Lung (tissue), 17 donors: ENCODE measurements at places on chromosomes 12 and 14. TPM values are rescaled to one million over a fixed set of nuclear protein-coding genes. Genes with fewer than 3 reads are reported as not detected.
A peak's percentile ranks its signal among the peaks of the same experiment; 100 is the strongest.

Gene EFS
- 7.3 TPM for polyA plus RNA-seq

Gene GIT2
- polyA plus RNA-seq, result 24.7 TPM

Gene EMP1
- 243 TPM for polyA plus RNA-seq

Gene ADCY4
- polyA plus RNA-seq, result 42.8 TPM

Gene PHETA1
- polyA plus RNA-seq, result 14.3 TPM

Gene FOXN4
- 0.06 TPM for polyA plus RNA-seq

Gene HOTAIR
- polyA plus RNA-seq, result not detected

Gene PLEKHG3
- polyA plus RNA-seq, result 12.8 TPM

Gene ITPK1
- 46.1 TPM for polyA plus RNA-seq

Gene GPR84
- polyA plus RNA-seq, result 0.73 TPM

Gene ABHD12B
- polyA plus RNA-seq, result 1.0 TPM

Gene CACNA1C
- 3.2 TPM for polyA plus RNA-seq

Gene KRT75
- polyA plus RNA-seq, result not detected

Gene TAS2R9
- polyA plus RNA-seq, result not detected

Gene HOXC4
- 0.18 TPM for polyA plus RNA-seq

Gene DEGS2
- 6.2 TPM for polyA plus RNA-seq

Gene LRTM2
- polyA plus RNA-seq, result 0.06 TPM

Gene AMHR2
- polyA plus RNA-seq, result 0.02 TPM

Gene CRIP1
- polyA plus RNA-seq, result 465 TPM

Gene PRKD1
- 5.2 TPM for polyA plus RNA-seq

DNA sequence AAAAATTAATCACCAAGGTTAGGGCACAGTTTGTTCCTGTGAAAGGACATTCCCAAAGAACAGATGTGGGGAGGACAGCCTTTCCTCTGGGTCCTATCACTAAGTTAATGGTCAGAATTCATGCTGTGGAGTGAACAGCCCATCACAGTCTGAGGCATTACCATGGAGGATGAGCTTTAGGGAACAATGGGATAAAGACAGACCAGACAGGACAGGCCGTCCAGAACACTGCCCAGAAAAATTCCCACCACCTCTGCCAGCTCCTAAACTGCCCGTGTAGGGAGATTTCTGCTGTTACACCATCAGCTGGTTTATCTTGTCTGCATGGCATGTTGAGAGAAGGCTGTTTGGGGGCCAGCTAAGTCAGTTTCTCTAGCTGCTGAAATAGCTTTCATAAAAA is 49.6 kb upstream of the IFNG-AS1 start:
- DNase-seq, result no peak

- no peak for DNase-seq
Observed at GRCh38 chr12:112153893-112154219, 28.5 kb downstream of the TRAFD1 start.

- DNase-seq, result peak; percentile 89
Observed at GRCh38 chr12:93571365-93571924, 1.0 kb upstream of the SOCS2 start.

GRCh38 chr12:26940516-26941214 is 2.4 kb downstream of the FGFR1OP2 start:
- no peak for DNase-seq

- no peak for DNase-seq
Observed at GRCh38 chr14:101862177-101862576, 100.7 kb downstream of the PPP2R5C start.

DNA sequence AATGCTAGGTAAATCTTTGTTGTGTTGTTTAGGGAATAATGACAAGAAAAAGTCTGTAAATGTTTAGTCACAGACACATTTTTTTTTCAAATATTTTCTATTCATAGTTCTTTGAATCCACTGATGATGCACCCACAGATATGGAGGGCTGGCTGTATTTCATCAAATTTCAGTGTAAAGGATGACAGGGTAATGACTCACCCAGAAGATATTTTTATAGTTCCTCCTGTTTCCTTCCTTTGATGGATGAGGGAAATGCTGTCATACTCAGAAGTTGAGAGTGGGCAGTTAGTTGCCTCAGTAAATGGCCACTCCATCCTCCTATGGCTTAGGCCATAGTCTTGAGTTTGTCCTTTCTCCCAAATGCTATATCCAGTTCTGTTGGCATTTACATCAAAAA is 76.9 kb upstream of the REP15 start:
- no peak for DNase-seq

GRCh38 chr14:51180577-51180976 is 59.5 kb upstream of the TMX1 start:
- no peak for DNase-seq

DNA sequence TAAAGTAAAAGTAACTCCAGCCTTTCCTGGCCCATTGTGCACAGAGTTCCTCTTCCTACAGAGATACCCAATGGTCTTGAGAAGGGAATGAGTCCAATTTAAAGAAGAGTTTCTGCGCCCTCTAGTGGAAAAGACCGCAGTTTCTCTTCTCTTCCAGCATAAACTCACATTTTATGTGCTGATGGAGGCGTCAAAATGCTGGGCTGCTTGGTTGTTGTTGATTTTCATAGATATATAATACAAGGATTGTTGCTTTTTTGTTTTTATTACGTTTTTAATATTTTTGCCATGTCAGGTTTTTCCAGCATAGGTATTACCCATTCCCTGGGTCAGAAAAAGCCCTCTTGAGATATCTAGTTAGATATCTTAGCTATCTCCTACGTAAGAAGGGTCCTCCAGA is 356.9 kb upstream of the STXBP6 start:
- DNase-seq, result peak; percentile 20

GRCh38 chr14:23562822-23563472 is 4.6 kb downstream of the AP1G2 start:
- DNase-seq, result peak; percentile 49

DNA sequence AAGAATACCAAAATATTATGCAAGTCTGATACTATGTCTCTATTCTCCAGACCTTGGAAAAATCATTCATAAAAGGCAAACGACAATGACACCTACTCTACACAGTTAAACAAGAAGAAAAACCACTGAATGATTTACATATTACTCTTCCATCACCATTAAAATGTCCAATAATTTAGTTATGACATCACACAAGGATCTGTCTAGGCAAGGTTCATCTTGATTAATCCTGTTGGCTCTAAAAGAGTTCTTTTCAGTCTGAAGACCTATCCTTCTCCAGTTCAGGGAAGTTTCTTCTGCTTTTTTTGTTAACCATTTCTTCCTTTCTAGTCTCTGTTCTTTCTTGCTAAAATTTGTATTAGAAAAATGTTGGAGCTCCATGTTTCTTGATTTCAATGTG is 64.0 kb downstream of the OSBPL8 start:
- DNase-seq, result no peak

- DNase-seq, result no peak
Observed at GRCh38 chr12:83408851-83409250, 722.1 kb downstream of the TMTC2 start.

- DNase-seq, result peak; percentile 51
Observed at GRCh38 chr12:130632642-130633041, 83.5 kb downstream of the RIMBP2 start.

DNA sequence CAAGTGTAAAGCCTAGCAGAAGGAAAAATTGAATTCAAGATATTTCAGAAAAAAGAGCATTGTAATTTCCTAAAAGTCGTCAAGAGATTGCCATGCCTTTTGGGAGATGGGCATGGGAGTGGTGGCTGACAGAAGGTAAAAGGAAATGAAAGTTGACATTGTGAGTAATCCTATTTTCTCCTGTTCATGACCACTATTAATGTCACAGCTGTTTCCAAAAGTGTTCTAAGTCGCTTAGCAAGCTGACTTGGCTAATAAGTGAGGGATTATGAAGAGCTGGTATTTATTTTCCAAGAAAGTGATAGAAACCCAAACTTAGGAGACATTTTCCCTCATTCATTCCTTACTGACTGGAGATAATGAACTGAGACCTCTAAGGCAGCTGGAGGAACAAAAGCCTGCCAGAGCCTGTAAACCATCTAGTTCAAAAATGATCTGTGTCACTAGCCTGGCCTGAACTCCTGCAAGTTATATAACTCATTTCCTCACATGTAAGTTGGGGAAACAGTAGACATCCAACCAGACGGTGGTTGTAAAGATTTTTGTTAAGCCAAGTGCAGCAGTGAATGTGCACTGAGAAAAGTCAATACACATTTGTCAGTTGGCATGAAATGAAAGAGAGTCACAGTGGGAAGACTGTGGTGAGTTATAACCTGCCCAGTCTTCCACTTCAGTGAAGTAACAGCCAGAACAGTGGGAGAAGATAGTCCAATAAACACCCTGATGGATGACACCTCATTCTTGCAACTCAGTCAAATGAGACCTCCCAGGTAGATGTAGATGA is 75.8 kb downstream of the DIO2 start:
- DNase-seq, result no peak

- DNase-seq, result no peak
Observed at GRCh38 chr14:77805706-77806105, 5.8 kb downstream of the ADCK1 start.

DNA sequence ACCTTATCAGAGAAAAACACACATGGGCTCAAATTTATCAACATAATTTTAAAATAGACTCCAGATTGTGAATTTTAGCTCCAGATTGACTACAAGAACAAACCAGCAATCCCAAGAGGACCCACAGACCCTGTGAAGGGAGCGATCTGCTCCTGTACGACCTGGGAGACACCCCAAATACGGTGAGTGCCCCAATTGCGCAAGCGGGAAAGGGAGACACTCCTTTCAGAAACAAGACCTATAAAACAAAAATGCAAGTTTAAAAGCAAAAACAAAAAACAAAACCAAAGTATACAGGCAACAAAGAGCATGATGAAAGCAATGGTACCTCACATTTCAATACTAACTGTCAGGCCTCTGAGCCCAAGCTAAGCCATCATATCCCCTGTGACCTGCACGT is 32.1 kb downstream of the DNAI7 start:
- no peak for DNase-seq

DNA sequence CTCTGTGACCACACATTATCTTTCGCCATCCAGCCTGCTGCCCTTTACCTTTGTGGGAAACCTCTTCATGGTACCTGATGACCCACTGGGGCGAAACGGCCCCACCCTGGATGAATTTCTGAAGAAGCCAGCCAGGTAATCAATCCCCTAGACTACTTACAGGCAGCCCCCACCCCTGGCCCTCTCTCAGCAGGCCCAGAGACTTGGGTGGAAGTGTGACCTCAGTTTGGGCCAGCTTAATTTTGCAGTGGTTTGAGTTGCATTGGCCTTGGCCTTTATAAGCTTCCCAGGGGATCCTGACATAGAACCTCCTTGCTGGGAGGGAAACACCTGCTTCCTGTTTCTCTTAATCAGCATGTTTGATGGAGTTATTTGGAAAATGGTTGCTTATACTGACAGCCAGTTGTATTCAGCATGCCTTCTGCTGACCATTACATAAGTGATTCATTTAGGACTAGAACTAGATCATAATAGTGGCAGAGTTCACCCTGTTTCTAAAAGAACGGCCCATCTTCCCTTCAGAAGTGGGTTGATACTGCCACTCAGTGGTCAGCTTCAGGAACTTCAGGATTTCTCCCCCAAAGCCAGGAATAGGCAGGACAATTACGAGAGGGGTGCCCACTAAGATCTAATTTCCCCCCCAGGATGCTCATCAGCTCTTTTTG is 6.1 kb downstream of the SDR39U1 start:
- peak; percentile 84 for DNase-seq

DNA sequence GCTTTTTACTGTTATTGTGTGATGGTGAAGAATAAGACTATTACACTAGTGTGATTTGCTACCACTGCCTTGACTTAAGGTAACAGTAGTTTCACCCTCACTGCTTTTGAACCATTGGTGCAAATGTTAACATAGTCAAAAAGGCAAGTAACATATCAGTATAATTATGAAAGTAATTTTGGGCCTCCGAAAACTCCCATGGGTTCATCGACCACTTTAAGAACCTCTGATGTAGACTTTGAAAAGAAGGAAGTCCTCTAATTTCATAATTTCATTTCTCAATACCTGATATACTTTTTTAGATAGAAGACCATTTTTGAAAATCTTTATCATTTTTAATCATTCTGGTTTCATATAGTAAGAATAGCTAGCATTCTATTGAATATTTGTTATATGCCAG is 57.7 kb downstream of the ETNK1 start:
- DNase-seq, result no peak

- DNase-seq, result peak; percentile 33
Observed at GRCh38 chr14:96083667-96084320, 44.6 kb downstream of the C14orf132 start.

GRCh38 chr12:107783406-107784376 is 9.2 kb downstream of the ASCL4 start:
- DNase-seq, result no peak

GRCh38 chr12:56593909-56594621 is 36.1 kb downstream of the BAZ2A start:
- DNase-seq, result peak; percentile 74

- DNase-seq, result no peak
Observed at GRCh38 chr14:99572173-99572999, 31.6 kb downstream of the CCDC85C start.

DNA sequence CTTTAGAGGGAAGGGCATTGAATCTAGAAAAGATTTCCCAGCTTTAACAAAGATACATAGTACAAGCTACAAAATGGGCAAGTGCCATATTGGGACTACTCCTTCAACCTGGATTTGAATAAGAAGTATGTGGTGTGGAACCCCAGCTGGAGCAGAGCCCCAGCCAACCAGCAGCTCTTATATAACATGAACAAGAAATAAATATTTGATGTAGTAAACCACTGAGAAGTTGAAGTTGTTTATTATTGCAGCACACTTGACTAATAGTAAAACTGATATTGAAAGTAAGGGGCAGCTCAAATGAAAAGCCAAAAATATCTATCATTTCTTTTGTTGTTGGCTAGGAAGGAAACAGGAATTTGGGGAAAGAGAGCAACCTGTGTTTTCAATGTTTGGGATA is 701.8 kb downstream of the TMTC2 start:
- DNase-seq, result no peak

- DNase-seq, result no peak
Observed at GRCh38 chr14:20794644-20795369, 7.8 kb downstream of the RNASE1 start.

- DNase-seq, result no peak
Observed at GRCh38 chr12:40168001-40168400, 56.8 kb upstream of the LRRK2 start.

- DNase-seq, result no peak
Observed at GRCh38 chr14:63286071-63286470, 32.7 kb downstream of the GPHB5 start.

DNA sequence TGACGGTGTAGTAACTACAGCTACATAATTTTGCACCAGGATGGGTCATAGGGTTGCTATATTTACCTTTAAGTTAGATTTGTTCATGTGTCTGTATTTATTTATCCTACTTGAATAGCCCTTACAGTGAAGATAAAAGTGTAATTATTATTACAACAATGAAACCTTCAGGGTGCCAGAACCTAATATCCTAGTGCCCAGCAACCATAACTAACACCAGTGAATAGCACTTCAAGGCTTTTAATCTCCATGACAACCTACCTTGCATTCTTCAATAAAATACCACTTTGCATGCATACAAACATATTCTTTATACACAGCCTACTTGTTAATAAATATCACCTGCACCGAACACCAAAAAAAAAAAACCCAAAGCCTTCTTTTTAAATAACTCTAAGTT is 58.7 kb upstream of the G2E3 start:
- DNase-seq, result no peak

DNA sequence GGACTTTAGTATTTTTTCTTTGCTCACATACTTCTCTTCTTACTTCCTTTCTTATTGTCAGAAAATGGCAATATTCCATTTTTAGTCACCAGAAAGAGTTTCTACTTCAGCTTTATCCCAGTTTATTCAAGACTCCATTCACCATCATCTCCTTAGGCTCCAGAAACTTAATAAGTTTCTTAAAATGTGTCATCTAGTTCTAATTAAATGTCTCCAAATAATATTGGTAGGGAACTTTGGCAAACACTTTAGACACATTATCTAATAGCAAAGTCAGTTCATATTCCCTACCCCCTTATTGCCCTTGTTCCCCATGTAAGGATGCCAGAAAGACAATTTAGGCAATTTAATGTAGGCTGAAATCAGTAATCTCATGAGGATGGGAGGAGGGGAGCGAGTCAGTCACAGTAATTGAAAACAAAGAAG is 15.1 kb downstream of the EPYC start:
- DNase-seq, result no peak
